H9 (cell line): ENCODE measurements at places on chromosomes 6 and 20.

GRCh38 chr6:8177721-8178120 is 75.4 kb upstream of the EEF1E1 start:
- DNase-seq, result no peak

GRCh38 chr6:6851059-6851948 is 256.5 kb upstream of the RREB1 start:
- DNase-seq, result no peak

DNA sequence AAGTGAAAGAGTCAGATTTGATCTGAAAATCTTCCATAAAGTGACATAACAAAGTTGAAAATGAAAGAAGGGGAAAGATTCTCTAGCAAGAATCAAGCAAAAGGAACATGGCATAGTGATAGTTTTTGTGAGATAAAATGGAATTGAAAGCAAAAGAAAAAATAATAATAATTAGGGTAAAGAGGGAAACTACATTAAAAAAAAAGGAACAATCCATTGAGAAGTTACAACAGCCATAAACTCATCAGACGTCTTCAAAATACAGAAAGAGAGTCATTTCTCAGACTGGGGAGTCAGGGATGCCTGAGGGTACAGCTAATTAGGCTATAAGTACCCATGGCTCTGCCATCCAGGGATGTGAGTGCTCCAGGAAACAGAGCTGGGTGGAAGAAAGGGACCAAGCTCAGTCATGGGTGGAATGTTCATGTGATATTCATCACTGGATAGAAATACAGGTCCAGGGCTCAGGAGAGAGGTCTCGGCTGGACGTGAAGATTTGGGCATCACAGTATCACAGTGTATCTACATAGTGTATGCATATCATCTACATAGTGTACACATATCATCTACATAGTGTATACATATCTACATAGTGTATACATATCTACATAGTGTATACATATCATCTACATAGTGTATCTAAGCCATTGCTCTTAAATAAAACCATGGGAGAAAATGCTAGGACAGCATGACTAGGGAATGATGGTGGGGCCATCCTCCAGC is 29.4 kb downstream of the DUSP22 start:
- DNase-seq, result no peak

GRCh38 chr20:20210327-20210726 is 157.6 kb upstream of the INSM1 start:
- no peak for DNase-seq

- peak; percentile 29 for DNase-seq
Measured at GRCh38 chr6:45327956-45328522, at the start of gene RUNX2. Gene RUNX2, plus strand, starts transcription at chr6:45328330. Its CDS starts 397 bp downstream, at chr6:45328727.

DNA sequence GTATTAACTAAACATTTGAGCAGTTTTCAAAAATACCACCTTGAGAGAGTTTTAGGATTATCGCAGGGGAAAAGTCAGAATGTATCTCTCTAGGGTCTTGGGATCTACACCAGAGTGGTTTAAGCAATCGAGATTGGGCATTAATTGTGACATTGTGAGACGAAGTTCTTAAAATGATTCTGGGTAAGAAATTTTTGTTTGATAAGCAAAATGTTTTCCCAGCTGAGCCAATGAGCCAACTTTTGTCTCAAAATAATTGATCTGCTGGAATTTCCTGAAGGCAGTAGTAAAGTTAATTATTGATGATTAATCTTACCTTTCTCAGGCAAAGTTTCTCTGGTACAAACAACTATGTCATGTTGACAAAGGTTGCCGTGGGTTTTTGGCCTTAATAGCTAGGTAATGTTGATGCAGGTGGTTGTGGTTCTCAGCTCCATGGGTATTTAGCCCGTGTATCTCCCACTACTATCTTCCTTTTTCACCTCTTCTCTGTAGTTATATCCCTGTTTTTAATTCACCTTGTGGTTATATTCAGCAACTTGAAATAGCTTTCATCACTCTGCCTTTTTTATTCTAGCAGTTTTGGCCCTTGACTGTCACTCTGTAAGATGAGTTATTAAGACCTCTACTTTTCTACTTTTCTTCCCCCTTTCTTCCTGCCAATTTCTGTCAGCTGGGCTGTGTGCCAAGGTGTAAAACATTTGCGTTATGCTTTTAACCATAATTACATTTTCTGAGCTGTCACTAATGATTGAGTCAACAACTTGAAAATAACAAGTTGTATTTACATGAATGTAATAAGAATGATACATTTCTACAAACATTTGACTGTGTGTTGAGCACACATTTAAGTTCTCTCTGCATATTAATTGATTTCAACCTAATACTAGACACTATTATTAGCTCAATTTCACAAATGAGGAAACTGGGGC is 368.3 kb upstream of the BTBD3 start:
- no peak for DNase-seq

DNA sequence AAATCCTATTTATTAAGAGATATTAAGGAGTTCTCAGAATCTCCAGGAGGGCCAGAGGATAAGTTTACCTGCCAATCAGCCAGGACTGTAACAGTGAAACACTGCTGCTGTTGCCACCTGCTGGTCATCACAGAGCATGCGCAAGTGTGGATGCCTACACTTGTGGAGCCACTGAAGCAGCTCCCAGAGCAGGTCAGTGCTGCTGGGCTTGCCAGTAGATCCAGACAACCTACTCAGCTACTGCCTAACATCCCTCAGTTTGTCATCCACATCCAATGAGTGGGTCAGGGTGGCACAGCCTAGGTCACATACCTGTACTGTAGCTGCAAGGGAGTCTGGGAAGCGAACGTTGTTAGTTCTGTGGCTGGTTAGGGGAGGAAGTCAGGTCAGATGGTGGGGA is 18.3 kb upstream of the NHSL1 start:
- DNase-seq, result peak; percentile 77

GRCh38 chr6:142697922-142698321 is 247.1 kb downstream of the HIVEP2 start:
- no peak for DNase-seq

DNA sequence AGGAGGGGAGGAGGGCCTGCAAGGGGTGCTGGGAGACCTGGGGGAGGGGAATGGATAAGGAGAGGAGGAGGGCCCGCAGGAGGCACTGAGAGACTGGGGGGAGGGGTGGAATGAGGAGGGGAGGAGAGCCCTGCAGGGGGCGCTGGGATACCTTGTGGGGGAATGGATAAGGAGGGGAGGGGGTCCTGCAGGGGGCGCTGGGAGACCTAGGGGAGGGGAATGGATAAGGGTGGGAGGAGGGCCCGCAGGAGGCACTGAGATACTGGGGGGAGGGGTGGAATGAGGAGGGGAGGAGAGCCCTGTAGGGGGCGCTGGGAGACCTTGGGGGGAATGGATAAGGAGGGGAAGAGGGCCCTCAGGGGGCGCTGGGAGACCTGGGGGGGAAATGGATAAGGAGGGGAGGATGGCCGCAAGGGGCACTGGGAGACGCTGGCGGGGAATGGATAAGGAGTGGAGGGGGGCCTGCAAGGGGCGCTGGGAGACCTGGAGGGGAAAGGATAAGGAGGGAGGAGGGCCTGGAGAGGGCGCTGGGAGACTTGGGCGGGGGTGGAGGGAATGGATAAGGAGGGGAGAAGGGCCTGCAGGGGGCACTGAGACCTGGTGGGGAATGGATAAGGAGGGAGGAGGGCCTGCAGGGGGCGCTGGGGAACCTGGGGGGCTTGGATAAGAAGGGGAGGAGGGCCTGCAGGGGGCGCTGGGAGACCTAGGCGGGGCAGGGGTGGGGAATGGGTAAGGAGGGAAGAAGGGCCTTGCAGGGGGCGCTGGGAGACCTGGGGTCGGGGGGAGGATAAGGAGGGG is 1.3 kb upstream of the CTCFL start:
- peak; percentile 63 for DNase-seq

- DNase-seq, result no peak
Measured at GRCh38 chr6:15588971-15589634, 73.7 kb downstream of the DTNBP1 start.

GRCh38 chr6:167860550-167861226 is 34.0 kb downstream of the AFDN start:
- no peak for DNase-seq

- DNase-seq, result no peak
Measured at GRCh38 chr6:31663961-31664789, 622 bp downstream of the GPANK1 start.

DNA sequence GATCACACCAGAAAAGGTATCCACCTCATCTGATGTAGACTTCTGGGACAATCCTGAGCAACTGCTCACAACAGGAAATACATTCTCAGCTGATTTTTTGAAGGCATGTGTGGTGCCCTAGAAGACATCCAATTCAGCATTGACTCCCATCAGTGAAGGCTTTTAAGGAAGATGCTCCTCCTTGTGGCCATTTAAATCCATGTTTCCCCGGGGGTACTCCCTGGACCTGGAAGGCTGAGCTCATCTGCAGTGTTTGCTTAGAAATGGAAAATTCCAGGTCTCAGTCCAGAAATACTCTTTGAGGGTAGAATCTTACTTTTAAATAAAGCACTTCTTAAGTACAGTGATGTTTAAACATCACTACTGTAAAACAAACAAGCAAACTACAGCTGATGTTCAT is 195.5 kb upstream of the PDE10A start:
- DNase-seq, result peak; percentile 33

DNA sequence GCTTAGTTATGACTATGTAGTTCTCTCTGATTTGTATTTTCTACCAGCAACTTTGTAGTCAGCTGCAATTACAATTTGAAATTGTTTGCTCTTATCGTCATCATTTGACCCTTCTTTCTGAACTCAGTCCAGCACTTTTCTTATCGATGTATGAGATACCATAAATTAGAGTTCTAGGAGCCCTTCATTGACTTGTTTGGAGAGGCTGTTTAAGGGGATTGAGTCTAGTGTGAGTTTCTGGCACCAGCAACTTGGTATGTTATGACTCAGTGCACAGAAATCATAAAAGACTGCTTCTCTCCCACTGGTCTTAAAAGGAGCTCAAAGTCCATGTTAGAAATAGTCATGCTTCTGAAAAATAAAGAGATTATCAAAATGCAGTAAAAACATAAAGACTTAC is 190.3 kb downstream of the TENT5A start:
- DNase-seq, result no peak

DNA sequence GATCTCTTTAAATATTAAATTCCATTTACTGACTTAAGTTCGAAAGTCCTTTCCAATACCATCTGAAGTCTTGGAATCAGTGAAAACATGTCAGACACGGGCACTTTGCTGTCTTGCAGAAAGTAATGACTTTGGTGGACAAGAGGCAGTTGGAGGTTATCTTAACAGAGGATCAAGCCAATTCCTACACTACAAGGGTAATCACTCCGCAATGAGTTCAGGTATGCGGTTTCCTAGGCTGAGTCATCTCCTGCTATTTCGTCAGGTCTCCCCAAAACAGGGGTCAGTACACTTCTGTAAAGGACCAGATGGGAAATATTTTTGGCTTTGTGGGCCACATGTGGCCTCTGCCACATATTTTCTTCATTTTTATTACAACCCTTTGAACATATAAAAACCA is 656.6 kb downstream of the KIF16B start:
- no peak for DNase-seq

GRCh38 chr6:23228439-23229024 is 659.2 kb downstream of the HDGFL1 start:
- no peak for DNase-seq

DNA sequence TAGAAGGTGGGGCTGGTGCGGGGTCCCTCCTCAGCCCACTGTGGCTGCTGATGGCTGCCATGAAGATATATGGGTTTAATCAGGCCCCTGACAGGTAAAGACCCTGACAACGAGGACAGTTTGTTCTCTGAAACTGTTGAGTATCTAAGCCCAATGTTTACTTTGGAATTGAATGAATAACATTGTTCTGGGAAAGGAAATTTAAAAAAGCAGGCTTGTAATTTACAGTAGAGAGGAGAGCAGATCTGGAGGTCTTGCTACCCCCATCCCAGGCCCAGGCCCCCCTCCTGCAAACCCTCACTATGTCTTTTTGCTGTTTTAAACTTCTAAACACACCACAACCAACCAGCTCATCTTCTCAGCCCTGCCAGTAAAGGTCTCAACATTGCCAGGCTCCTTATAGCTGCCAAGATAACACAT is 171.3 kb downstream of the CDC5L start:
- DNase-seq, result no peak

DNA sequence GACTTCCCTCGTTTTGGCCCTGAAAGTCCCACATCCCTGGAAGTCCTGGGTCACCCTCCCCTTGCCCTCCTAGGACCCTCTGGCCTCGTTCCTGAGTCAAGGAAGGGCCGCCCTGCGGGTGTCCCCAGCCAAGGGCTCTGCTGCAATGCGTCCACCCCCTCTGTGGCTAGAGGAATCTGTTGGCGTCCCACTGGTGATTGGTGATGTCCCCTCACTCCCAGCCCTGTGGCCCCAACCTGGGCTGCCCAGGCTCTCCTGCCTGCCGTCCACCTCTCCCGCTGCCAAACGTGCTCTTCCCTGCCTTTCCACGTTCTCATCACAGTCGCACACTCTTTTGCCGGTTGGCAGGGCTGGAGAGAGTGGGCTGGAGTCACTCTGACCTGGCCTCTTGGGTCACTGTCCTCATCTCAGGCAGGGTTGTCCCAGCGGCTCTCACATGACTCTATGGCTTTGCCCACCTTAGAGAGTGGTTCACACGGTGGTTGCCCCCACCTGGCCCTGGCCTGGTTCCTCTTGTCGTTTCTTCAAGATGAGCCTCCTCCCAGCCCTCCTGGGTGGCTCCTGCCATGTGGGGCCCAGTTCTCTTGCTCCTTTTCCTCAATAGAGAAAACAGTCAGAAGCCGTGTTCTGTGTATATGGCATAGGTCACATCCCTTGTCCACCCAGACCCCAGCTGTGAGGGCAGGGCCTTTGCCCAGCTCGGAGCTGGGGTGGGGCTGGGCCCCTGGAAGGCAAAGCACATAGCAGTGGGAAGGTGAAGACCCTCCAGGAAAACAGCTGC is 100.9 kb downstream of the TMEM242 start:
- no peak for DNase-seq

DNA sequence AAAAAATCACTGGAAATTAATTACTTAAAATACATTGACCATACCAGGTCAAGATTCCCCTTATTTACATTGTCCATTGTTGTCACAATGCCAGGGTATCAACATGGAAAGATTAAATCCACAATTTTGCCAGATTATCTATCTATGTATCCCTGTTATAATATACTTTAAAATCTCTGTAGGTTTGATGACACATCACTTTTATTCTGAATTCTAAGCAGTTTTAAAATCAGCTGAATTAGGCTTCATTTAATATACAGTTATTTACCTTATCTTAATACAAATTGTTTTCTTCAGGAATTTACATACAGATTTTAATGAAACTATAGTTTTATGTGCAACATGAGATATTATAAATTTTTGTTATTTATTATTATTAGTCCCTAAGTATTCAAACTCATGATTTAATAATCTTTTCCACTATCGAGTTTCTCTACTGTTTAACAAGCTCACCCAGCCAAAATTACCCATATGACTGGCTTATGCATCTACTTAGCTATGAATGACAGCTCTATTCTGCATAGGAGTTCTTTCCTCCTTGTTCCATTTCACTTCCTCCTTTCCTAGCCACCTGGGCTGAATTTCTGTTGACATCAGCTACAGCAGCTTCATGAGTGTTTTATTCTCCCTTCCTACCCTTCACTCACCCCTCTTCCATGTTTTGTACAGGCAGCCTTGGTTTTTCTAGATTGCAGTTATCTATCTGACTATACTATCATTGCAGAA is 654.2 kb upstream of the MAP3K7 start:
- no peak for DNase-seq
